Suppressor macrophage treated with lipopolysaccharide for 1 hour (primary cell): ENCODE measurements at places on chromosomes 6 and 20.
A peak's percentile ranks its signal among the peaks of the same experiment; 100 is the strongest.

DNA sequence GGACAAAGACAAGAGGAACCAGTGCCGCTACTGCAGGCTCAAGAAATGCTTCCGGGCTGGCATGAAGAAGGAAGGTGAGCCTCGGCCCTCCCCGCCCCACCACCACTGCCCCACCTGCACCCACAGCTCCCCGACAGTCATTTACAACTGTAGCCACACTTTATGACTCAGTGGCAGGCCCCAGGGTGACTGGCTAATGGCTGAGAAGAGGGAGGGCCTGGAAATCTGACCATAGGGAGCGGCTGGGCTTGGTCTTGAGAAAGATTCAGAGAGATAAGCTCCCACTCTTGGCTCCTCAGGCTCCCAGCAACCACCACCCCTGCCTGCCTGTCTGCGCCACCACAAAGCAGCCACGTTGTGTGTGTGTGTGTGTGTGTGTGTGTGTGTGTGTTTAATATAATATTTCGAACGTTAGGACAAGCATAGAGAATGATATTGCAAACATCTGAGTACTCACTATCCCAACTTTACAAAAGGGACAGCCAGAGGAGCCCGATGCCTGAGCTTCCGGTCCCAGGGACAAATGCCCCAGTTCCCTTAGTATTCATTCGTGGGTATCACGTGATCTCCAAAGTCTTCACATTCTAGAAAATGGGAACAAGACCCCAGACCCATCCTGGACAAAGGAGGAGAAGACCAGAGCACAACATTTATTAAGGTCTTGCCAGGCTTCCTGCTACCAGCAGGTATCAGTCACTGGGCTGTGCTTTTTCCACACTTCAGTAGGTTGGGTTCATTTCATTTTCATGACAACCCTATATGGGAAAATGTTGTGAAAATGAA is 52.1 kb downstream of the HNF4A start:
- DNase-seq = no peak

- no peak for DNase-seq
Measured at GRCh38 chr6:142551274-142551811, 249.5 kb downstream of the ADGRG6 start.

- DNase-seq = no peak
Measured at GRCh38 chr20:60202046-60202445, 243.8 kb downstream of the CDH26 start.

- DNase-seq = peak; percentile 47
Measured at GRCh38 chr6:155200012-155200411, 63.8 kb upstream of the CLDN20 start.

DNA sequence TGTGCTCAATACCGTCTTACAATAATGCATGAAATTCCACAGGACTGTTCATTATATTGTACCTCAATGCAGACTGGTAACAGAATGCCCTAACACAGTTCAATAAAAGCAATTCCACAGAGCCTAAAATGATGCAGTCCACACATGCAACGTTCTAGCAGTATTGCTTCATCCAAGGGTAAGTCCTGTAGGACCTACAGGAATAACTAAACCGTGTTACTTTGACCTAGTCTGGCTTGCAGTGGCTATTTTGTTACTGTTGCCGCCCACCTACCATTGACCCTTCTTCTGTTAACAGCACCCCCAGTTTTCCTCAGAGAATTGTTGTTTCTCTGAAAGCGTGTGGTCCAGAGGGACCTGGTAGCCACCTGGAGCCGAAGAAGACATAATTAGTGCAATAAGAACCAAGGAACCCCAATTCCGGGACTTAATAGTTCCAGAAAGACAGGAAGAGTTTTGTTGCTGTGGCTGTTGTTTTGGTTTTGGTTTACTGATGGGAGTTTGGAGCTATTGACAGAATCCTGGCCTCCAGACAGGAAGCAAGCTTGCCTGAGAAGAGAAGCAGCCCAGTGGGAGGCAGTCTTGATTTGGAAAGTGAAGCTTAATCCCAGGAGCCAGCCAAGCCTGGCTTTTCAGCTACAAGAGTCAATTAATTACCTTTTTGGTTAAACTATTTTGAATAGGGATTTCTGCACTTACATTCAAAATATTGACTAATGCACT is 91.3 kb downstream of the FRK start:
- DNase-seq = no peak

GRCh38 chr20:47949230-47949629 is 163.9 kb upstream of the SULF2 start:
- no peak for DNase-seq

DNA sequence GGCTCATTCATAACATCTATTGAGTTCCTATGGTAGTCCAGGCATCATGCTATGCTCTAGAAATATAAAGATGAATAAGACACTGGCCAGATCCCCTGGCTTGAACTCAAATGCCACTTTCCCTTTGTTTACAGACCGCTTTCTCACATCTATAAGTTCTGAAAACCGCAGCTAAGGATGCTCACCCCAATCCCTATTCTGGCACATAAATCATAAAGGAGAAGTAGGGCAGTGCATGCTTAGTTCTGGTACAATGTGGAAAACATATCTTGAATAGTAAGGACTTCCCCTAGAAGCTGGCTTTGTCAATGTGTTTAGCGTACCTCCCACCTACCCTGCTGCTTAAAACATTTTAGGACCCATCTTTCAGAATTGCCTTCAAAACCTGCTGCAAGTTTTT is 26.4 kb downstream of the MRS2 start:
- DNase-seq = no peak

- DNase-seq = no peak
Measured at GRCh38 chr6:148500402-148500801, 157.8 kb downstream of the SASH1 start.

GRCh38 chr6:140957386-140957785 is 1175.3 kb upstream of the GJE1 start:
- DNase-seq = no peak

DNA sequence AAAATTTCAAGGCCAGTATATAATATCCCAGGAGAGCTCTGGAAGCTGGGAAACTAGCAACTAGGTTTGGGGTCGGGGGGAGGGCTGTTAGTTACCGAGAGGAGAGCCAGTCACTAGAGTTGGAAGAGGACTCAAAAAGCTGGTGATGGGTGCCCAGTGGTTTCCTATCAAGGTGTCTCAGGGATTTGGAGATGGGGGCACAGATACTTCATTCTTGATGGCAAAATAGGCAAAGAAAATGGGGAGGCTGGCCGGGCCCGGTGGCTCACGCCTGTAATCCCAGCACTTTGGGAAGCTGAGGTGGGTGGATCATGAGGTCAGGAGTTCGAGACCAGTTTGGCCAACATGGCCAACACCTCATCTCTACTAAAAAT is 805 bp downstream of the PHF1 start:
- DNase-seq = no peak

DNA sequence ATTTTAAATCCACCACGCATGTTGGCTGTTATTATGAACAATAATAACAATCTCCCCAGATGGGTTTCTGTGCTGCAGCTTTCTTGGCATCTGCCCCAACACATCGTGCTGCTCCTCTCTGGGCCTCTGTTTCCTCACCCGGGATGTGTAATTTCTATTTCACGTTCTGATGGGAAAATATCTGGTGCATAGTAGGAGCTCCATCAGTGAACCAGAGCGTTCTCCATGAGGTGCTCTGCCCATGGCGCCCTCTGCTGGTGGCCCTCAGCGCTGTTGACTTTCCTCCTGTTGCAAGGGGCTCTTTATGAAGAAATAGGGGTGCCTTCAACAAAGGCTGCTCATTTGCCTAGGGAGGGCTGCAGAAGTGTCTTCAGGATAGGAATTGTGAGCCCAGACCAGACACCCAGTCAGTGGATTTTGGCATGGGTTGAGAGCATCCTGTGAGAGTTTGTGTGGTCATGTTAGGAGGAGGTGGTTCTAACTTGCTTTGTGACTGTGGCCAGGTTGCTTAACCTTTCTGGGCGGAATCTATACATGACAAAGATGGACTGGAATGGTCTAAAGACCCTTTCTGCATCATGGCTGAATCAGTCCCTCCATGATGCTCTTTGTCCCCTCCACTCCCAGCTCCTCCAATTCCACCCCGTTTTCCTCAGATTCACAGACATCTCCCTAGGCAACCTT is 8.1 kb downstream of the SCRT2 start:
- peak; percentile 83 for DNase-seq

DNA sequence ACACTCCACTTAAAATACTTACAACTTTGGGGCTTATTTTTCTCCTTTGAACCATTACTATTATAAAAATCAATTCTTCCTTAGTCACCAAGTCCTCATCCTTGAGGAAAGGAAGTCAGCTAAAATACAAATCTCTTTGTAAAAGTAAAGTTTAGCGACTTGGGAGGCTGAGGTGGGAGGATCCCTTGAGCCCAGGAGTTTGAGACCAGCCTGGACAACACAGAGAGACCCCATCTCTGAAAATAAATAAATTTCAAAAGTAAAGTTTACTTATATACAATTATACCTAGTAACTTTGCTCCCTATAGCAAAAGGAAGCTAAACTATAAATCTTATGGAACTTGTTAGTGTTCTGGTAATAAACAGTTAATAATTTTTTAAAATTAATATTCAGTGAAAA is 40.4 kb downstream of the MYB start:
- no peak for DNase-seq

DNA sequence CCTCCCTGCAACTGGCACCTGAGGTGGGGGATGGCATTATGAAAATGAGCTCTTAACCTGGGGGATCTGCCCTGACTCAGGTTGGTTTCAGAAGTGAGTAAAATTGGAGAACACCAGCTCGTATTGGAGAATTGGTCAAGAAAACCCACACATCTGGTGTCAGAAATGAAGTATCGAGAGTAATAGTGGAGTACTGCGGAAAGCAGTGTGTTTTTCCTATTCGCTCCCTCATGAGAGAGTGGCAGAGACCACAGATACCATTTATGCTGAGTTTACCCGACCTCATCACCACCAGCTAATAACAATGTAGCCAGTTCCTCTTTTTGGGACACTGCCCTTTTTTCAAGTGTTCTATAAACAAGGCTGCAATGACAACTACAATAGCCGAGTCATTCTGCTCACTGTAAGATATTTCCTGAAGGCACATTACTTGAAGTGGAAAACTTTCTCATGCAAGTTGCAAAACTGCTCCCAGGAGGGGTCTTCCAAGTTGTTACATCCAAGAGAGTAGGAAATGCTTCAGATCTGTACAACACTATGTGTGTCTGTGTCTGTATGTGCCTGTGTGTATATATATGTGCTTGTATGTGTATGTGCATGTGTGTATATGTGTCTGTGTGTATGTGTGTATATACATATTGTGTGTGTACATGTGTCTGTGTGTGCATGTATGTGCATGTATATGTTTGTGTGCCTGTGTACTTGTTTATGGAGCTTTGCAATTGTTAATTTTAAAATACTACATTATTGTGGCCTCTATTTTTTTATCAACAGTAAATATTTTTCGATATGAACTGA is 106.0 kb upstream of the CST7 start:
- peak; percentile 61 for DNase-seq

GRCh38 chr6:55584654-55585354 is 5.8 kb upstream of the HMGCLL1 start:
- no peak for DNase-seq

- DNase-seq = no peak
Measured at GRCh38 chr6:104987218-104987617, 30.3 kb downstream of the LIN28B start.

DNA sequence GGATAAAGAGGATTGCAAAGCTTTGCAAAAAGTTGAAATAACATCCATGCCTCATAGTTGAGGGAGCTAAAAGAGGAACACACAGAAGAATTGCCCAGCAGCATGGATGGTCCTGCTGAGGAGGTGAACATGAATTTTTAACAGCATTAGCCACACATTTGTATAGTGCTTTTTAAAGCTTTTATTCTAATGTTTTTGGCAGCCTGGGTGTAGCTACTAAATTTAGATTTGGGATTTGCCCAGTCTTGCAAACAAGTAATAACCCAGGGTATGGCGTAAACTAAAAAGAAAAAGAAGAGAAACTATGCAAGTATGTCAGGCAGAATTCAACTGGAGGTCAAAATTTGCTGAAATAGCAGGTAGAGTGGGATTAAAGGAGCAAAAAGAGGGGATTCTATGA is 75.1 kb upstream of the PTPRK start:
- DNase-seq = no peak

DNA sequence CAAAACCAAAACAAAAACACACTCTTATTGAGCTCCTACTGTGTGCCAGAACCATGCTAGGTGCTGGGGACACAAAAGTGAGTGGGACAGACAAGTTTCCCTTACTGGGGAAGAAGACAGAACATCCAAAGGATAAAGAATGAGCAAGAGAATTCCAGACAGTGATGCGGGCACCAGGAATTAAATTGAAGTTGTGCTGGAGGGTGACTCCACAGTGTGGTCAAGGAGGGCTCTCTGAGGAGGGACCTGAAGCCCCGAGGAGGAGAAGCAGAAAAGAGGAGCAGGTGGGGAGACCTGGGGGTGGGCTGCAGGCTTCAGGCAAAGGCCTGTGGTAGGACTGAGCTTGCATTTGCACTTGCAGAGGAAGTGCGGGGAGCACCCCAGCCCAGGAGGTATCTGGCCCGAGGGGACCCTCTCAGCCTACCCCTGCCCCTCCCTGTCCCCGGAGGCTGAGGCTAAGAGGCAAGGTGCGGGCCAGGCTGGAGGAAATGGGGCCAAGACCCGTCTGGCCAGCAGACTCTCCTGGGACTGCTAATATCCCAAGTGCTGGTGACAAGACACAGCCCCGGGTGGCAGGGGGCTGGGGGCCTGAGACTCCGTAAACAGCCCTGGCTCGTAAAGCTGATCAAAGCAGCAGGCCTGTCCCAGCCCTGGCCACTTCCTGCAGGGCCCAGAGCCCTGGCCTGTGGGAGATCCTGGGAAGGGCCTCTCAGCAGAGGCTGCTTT is 57.1 kb downstream of the SNAI1 start:
- DNase-seq = no peak

GRCh38 chr20:50744143-50744792 is 12.9 kb downstream of the PARD6B start:
- peak; percentile 51 for DNase-seq

GRCh38 chr20:60950561-60950960 is 301.5 kb upstream of the CDH4 start:
- DNase-seq = no peak

DNA sequence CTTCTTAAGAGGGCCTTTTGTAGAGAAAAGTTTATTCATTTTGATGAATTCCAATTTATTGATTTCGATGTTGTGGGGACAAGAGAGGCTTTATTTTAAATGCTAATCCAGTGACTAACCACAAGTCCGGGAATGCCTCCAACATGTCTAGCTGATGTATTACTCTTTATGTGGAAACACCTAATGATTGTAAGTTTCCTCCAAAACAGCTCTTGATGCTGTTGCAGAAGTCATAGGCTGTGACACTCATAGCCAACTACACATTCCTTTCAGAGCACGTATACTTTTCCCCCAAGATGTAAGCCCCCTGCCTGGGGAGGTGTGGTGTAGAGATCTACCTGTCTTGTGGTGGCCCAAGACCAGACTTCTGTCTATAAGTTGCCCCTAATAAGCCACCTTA is 61.3 kb upstream of the RNF24 start:
- no peak for DNase-seq
